ENCODE measurements at places on chromosomes 2 and 18. TPM values are rescaled to one million over a fixed set of nuclear protein-coding genes. Genes with fewer than 3 reads are reported as not detected.
A peak's percentile ranks its signal among the peaks of the same experiment; 100 is the strongest.

DNA sequence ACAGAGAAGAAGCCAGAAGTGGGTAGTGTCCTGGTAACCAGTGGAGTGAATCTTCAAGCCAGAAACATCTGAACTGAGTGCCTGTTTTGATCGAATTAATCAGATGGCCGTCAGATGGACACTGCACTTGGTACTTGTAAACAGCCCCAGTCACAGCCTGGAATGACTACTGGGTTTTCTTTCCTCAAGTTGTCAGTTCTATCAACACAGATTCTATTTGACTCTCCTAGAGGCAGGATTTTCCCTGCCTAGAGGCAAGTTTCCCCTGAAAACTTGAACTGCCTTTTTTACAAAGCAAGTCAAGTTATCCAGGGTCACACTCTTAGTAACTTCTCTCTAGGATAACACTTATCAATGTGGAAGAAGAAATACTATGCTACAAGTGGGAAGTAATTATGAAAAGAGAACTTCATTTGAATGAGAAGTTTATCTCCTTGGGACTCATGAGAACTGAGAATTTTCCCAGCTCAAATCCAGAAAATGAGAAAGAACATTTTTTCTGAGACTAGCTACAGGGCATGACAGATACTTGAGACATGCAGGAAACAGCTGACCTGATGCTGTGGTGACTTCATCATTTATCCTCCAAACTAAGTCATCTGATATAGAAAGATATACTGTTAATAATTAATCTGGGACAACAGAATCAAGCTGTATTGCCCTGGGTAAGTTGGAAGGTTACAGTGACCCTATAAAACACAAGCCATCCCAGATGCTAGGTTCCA, 36.0 kb downstream of the SULT1C2 start:
- DNase-seq: no peak

DNA sequence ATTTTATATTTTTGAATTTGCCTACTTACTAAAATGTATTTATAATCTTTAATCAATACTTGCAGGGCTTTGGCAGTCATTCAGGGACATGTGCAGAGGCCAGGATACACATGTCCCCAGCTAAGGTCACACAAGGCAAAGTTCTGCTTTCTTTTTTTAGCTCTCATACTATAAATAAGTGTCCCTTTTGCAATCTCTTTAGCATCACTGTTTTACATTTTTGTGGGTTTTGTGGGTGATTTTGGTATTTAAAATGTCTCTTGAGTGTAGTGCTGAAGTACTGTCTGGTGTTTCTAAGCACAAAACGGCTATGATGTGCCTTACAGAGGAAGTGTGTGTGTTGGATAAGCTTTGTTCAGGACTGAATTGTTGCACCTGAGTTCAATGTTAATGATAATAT, 309.0 kb upstream of the GULP1 start:
- DNase-seq: no peak

The PGAP1 gene
- polyA plus RNA-seq: 23.8 TPM

The CCDC68 gene
- 1.2 TPM for polyA plus RNA-seq

DNA sequence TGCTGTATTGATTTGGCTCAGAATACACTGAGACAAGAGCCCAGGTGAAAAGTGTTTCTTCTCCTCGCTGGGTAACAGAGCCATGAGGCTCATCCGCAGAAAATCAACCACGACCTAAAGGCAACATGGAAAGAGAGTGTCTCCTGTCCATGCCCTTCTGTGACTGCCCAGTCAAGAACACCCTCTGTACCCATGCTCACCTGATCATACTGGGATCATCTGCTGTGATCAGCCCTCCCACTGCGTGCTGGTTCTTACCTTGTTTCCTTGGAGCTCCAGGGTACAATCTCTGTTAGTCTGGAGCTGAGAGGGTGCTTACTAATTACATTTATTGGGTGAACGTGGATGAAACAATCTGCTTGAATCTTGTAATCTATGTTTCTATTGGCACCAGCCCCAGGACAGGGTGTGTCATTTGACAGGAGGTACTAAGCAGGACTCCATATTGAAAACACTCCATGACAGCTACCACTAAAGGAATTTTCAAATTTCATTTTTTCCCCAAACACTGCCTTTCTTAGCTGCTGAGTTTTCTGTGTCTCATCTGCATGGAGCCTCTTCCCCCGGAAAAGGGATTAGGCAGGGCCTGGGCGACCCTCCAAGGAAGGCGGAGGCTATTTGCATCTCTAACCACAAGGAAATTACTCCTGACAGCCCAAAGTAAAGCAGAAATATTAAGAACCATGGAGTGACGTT, 39.7 kb upstream of the GRP start:
- DNase-seq: peak; percentile 2

DNA sequence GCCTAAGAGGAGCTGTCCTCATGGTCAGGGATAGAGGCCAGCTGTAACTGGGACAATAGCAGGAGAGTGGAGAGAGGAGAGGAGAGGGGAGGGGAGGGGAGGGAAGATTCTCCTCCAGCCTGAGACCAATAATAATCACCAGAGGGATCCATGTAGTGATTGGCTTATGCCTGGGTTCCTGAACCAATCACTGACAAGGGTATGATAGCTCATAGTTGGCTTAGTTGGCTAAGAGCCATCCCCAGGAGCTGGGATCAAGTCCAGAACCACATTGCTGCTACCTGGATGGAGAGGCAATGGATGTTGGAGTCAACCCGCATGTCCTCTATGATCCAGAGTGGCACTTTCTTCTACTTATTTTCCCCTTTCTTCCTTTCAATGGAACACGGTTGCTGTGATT, 7.7 kb upstream of the ST8SIA5 start:
- DNase-seq: no peak

The PSMA8 gene
- polyA plus RNA-seq: not detected

DNA sequence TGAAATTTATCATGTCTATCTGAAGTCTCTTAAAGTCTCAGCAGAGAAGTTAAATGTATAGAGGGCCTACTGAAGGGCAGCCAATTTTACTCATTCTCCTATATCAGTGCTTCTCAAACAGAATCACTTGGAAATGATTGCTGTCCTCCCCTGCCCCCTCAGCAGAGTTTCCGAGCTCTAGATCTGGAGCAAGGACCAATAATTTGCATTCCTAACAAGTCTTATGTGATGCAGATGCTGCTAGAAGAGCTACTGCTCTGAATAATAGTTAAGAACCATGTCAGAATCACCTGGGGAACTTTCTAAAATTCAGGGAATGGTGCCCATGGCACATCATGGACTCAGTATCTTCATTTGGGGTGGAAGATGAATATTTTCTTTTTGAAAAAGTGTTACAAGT, 105.6 kb upstream of the EPHA4 start:
- DNase-seq: no peak

The ASNSD1 gene
- polyA plus RNA-seq: 48.7 TPM
